Activated T-cell treated with anti-CD3 and anti-CD28 coated beads, Interleukin-2, amount 50 U/mL, for 24 hours (primary cell): ENCODE measurements at places on chromosomes 6 and 20.

- DNase-seq: no peak
Observed at GRCh38 chr6:92777146-92777740, 642.1 kb downstream of the EPHA7 start.

DNA sequence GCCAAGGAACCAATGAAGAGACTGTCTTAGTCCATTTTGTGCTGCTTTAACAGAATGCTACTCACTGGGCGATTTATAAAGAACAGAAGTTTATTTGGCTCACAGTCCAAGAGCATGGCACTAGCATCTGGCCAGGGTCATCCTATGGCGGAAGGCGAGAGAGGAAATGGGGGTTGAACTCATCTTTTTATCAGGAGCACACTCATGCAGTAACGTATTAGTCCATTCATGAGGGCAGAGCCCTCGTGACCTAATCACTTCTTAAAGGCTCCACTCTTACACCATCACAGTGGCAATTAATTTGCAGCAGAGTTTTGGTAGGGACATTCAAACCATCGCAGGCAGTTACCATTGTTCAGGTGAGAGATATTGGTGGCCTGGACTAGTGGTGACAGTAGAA is 8.5 kb downstream of the ARFGEF2 start:
- DNase-seq: no peak

DNA sequence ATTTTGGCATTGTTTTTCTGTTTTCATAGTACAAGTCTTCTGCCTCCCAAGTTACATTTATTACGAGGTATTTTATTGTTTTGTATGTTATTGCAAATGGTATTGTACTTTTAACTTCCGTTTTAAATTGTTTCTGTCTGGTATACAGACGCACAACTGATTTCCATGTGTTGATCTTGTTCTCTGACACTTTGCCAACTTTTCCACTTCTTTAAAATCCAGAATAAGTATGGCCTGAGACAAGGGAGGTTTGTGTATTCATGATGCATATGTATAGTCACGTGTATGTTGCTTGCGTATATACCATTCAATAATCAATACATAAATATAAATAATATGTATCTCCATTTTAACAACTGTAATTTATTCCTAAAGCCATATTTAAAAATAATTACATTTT is 41.2 kb downstream of the THBS2 start:
- no peak for DNase-seq

GRCh38 chr20:2349801-2350200 is 30.9 kb upstream of the TGM6 start:
- no peak for DNase-seq

GRCh38 chr6:33996120-33996475 is 149.8 kb downstream of the GRM4 start:
- DNase-seq: no peak
